Purkinje cell (primary cell): ENCODE measurements at places on chromosomes 1 and 21. TPM values are rescaled to one million over a fixed set of nuclear protein-coding genes. Genes with fewer than 3 reads are reported as not detected.

Gene LRRC53
- 1.6 TPM in 1 of 2 replicates, not detected in the other for polyA plus RNA-seq

Gene ELOA
- polyA plus RNA-seq = 8.4 and 10.1 TPM in 2 replicates

Gene CRYAA
- polyA plus RNA-seq = not detected in 2 replicates

Gene IL22RA1
- not detected in 2 replicates for polyA plus RNA-seq

Gene NUDT4B
- not detected in 2 replicates for polyA plus RNA-seq

Gene CR1L
- polyA plus RNA-seq = not detected in 2 replicates

Gene KRTAP19-1
- polyA plus RNA-seq = not detected in 2 replicates

Gene USH2A
- 0.20 TPM in 1 of 2 replicates, not detected in the other for polyA plus RNA-seq

Gene NOL9
- 2.2 and 4.6 TPM in 2 replicates for polyA plus RNA-seq

Gene AGL
- 8.0 and 11.0 TPM in 2 replicates for polyA plus RNA-seq

Gene ELF3
- polyA plus RNA-seq = 0.59 TPM in 1 of 2 replicates, not detected in the other

Gene RCOR3
- 15.6 and 18.5 TPM in 2 replicates for polyA plus RNA-seq

Gene OR14C36
- not detected in 2 replicates for polyA plus RNA-seq

Gene FAM72D
- 0.88 and 1.2 TPM in 2 replicates for polyA plus RNA-seq

Gene KCNE1
- not detected in 2 replicates for polyA plus RNA-seq

Gene SSR2
- polyA plus RNA-seq = 276 and 311 TPM in 2 replicates

Gene PPIAL4G
- polyA plus RNA-seq = 0.38 TPM in 1 of 2 replicates, not detected in the other

Gene UTS2
- not detected in 2 replicates for polyA plus RNA-seq

Gene PEAR1
- 0.08 TPM in 1 of 2 replicates, not detected in the other for polyA plus RNA-seq

Gene CCDC181
- 13.1 and 16.6 TPM in 2 replicates for polyA plus RNA-seq

Gene COP1
- 39.5 and 51.5 TPM in 2 replicates for polyA plus RNA-seq

Gene KIAA1614
- polyA plus RNA-seq = 0.07 TPM in 1 of 2 replicates, not detected in the other

Gene ETV3L
- polyA plus RNA-seq = not detected in 2 replicates

Gene CAPZA1
- 156 and 220 TPM in 2 replicates for polyA plus RNA-seq

Gene MARCKSL1
- 74.5 and 124 TPM in 2 replicates for polyA plus RNA-seq

Gene PIK3CD
- polyA plus RNA-seq = 0.34 and 1.4 TPM in 2 replicates

Gene P3R3URF
- not detected in 2 replicates for polyA plus RNA-seq

Gene MROH7
- polyA plus RNA-seq = 0.11 and 1.2 TPM in 2 replicates

Gene LDLRAP1
- polyA plus RNA-seq = 0.16 and 0.36 TPM in 2 replicates

Gene AMIGO1
- polyA plus RNA-seq = 36.7 and 50.3 TPM in 2 replicates

Gene RHD
- 0.74 TPM in 1 of 2 replicates, not detected in the other for polyA plus RNA-seq

Gene TEX38
- not detected in 2 replicates for polyA plus RNA-seq

Gene ZMYND12
- polyA plus RNA-seq = 4.7 and 9.0 TPM in 2 replicates

Gene SPRR1A
- 1.3 TPM in 1 of 2 replicates, not detected in the other for polyA plus RNA-seq

Gene AMY1B
- not detected in 2 replicates for polyA plus RNA-seq

Gene DIRAS3
- 0.60 TPM in 1 of 2 replicates, not detected in the other for polyA plus RNA-seq

Gene SLAMF8
- polyA plus RNA-seq = not detected in 2 replicates

Gene CYB5RL
- polyA plus RNA-seq = 1.5 and 8.0 TPM in 2 replicates

Gene RGSL1
- 0.13 TPM in 1 of 2 replicates, not detected in the other for polyA plus RNA-seq

Gene ZBTB17
- 0.32 and 2.6 TPM in 2 replicates for polyA plus RNA-seq

Gene NR0B2
- not detected in 2 replicates for polyA plus RNA-seq

Gene MPL
- polyA plus RNA-seq = not detected in 2 replicates

Gene OTUD3
- polyA plus RNA-seq = 1.2 and 3.8 TPM in 2 replicates

Gene TRAF3IP3
- polyA plus RNA-seq = 1.3 TPM in 1 of 2 replicates, not detected in the other

Gene CLCA4
- polyA plus RNA-seq = not detected in 2 replicates

Gene GATAD2B
- polyA plus RNA-seq = 6.8 and 10.9 TPM in 2 replicates

Gene SLC45A1
- 13.4 and 26.2 TPM in 2 replicates for polyA plus RNA-seq

Gene SHE
- not detected in 2 replicates for polyA plus RNA-seq
